Stimulated activated CD8-positive, alpha-beta memory T cell treated with anti-CD3 and anti-CD28 coated beads, Interleukin-15, amount 100 ng/mL, for 1 hour (primary cell): ENCODE measurements at places on chromosomes 16 and 17.

DNA sequence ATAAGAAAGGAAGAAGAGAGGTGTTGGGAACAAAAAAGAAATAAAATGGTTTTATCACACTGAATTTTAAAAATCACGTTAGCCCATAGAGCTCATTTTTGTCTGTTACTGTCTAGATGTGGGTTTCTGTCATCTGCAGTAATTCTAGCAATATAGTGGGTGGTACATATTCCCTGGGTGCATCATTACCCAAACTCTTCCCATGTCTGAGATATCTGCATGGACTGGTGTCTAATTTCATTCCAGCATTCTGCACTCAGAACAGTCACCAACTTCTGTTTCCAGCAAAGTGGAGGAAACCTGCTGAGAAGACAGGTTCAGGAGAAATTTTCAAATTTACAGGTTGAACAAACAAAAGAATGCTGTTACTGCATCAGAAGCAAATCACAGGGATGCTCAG lies 263.8 kb downstream of the CDH11 start:
- DNase-seq = no peak

DNA sequence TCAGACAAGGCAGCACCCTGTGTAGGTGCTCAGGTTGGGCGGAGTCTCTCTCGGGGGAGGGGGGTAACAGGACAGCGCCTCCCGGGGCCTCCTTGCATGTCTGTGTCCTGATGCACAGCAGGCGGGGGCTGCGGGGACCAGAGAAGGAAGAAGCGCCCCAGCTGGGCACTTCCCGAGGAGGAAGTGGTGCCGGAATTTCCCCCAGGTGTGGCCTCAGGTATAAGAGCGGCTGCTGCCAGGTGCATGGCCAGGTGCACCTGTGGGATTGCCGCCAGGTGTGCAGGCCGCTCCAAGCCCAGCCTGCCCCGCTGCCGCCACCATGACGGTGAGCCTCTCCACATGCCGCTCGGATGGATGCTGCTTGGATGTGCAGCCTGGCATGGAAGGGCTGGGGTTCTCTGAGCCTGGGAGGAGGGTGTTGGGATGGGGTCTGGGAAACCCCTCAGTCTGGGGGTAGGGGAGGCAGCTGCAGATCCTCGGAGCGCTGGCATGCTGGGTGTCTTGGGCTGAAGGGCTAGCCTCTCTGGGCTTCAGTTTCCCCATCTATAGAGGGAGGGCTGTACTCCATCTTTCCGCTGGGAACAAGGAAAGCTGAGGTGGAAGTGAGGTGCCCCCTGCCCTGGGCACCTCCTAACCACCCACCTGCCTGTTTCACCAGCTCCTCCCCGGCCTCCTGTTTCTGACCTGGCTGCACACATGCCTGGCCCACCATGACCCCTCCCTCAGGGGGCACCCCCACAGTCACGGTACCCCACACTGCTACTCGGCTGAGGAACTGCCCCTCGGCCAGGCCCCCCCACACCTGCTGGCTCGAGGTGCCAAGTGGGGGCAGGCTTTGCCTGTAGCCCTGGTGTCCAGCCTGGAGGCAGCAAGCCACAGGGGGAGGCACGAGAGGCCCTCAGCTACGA lies at the start of gene IL17C:
IL17C (plus strand) TSS at position 250 of the 908 bp plus-strand sequence; CDS start at position 320, 70 bp downstream.
- no peak for DNase-seq

- no peak for DNase-seq
Measured at GRCh38 chr17:79777120-79777893, 641 bp upstream of the CBX2 start.

- no peak for DNase-seq
Measured at GRCh38 chr17:50347117-50347893, 1.4 kb downstream of the XYLT2 start.

- no peak for DNase-seq
Measured at GRCh38 chr17:10754109-10754508, 24.3 kb upstream of the TMEM220 start.

- DNase-seq = peak; percentile 32
Measured at GRCh38 chr17:29760279-29761039, 137.7 kb upstream of the CORO6 start.

GRCh38 chr16:58160855-58161254 lies 31.7 kb upstream of the CFAP20 start:
- no peak for DNase-seq

DNA sequence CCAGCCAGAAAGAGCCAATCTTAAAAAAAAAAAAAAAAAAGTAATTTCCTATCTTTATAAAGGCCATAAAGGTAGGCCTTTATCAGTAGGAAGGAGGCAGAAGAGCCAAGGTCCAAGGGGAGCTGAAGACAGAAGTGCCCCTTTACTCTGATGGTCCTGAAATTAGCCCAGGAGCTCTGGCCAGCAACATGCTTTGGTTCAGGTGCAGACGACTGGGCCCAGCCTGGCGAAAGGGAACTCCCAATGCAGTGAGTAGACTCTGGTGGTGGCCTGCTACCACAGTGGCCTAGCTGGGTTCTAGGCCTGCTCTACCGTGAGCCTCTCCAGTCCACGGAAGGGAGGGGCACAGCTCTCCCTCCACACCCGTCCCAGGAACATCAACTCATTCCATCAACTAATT lies 23.1 kb upstream of the MEIOB start:
- DNase-seq = no peak

DNA sequence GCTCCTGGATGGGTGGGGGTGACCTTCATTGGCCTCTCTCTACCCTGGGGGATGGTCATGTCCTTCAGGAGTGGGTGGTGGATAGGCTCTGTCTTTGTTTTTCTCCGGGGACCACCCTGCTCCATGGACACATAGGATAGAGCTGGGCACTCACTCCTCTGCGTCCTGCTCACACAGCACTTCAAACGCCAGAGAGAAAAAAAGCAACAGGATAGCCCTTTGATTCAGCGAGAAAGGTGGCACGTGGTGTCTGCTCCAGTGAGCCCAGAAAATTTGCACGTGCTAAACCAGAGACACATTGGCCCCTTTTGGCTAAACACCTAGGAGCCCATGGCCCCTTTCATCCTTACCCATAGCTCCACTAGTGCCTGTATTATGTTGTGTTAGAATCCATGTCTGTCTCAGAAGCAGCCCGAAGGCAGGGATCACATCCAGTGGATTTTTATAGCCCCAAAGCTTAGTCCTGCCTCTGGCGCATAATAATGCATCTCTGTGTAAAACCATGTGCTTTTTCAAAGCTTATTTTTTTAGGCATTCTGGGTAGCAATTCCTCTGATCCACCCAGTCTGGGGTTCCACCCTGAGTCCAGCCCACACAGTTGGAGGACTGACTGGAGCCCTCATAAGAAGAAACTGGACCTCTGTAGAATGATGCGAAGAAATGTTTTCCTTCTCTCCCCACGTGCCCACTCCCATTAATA lies 90.1 kb downstream of the ASIC2 start:
- no peak for DNase-seq

GRCh38 chr17:19768046-19768782 lies 20.1 kb upstream of the ALDH3A1 start:
- no peak for DNase-seq

- DNase-seq = no peak
Measured at GRCh38 chr17:30922235-30923030, 688 bp downstream of the ADAP2 start.

- no peak for DNase-seq
Measured at GRCh38 chr16:20899477-20900298, 470 bp downstream of the DCUN1D3 start.

GRCh38 chr16:28072087-28072486 lies 8.6 kb upstream of the GSG1L start:
- no peak for DNase-seq

DNA sequence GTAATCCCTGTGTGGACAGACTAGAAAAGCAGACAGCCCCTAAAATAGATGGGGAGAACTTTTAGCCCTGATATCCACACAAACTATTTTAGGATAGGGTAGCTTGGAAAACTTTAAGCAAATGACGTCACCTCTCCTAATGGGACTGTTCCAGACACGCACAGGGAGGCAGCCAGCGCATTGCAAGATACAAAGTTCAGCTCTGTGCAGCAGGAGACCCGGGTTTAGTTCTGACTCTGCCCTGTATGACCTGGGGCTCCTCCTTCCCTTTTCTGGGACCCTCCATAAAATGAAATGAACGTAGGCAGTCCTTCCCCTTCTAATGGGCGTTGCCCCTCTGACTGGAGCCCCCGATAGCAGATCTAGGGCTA lies 6.3 kb downstream of the ZNF689 start:
- no peak for DNase-seq

DNA sequence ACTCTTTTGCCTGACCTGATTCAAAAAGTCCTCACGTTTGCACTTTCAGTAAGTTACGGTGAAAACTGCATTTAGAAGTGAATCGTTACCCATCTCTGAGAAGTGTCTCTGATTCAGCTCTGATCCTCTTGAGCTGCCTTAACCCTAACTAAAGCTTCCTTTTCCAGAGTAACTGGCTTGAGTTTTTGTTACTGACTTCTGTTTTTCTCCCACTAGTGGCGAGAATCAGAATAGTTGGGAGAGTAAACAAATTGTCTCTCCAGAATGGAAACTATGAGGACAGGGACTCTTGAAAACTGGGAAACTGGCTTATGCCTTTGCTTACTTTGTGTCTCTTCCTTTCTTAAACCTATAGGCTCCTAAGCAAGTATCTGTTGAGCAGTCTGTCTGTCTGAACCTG lies 31.3 kb upstream of the KPNB1 start:
- DNase-seq = no peak

DNA sequence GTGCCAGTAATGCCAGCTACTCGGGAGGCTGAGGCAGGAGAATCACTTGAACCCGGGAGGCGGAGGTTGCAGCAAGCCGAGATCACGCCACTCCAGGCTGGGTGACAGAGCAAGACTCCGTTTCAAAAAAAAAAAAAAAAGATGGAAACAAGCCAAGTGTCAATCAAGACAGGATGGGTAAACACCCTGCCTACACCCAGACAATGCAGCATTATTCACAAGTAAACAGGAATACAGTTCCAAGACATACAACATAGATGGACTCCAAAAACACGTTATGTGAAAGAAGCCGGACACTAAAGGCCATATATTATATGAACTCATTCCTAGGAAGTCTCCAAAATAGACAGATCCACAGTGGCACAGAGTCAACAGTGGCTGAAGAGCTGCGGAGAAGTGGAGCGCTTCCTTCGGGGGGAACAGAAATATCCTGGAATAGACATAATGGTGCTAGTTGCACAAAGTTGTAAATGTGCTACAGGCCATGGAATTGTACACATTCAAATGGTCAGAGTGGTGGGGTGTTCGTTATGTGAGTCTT lies 33.9 kb downstream of the ANKRD11 start:
- no peak for DNase-seq

DNA sequence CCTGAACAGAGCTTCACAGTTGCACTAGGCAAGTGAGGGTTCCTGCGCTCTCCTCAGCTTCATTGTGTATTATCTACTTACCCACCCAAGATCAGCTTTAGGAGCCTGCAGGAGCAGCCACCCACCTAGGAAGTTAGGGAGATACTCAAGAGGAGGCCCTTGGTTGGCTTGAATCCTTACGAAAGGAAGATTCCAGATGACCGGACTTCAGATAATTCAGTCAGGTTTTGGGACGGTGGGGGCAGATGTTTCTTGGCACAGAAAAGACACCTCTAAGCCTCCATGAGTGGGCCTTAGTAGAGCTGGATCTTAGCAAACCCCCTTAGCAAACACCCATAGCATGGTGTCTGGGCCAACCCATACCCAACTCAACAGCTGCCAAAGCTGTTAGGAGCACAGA lies 2.4 kb upstream of the CBFB start:
- no peak for DNase-seq

GRCh38 chr17:12553625-12554024 lies 112.1 kb upstream of the MYOCD start:
- no peak for DNase-seq

DNA sequence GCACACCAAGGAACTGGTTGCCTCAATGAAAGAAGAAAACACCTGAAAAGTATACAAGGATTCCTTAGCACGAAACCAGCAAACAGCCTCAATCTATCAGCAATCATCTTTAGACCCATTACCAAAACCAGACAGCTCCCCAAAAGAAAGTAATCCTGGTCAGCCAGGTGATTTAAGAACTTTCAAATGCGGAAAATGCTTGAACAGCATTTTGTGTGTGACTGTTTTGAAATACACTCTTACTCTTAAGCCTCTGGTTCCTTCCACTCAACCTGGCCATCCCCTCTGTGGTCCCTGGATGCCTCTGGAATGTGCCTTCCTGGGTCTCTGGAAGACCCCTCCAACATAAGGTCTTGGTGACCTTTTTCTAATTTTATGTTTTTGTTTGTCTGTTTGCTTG lies 70.5 kb upstream of the NOG start:
- no peak for DNase-seq

DNA sequence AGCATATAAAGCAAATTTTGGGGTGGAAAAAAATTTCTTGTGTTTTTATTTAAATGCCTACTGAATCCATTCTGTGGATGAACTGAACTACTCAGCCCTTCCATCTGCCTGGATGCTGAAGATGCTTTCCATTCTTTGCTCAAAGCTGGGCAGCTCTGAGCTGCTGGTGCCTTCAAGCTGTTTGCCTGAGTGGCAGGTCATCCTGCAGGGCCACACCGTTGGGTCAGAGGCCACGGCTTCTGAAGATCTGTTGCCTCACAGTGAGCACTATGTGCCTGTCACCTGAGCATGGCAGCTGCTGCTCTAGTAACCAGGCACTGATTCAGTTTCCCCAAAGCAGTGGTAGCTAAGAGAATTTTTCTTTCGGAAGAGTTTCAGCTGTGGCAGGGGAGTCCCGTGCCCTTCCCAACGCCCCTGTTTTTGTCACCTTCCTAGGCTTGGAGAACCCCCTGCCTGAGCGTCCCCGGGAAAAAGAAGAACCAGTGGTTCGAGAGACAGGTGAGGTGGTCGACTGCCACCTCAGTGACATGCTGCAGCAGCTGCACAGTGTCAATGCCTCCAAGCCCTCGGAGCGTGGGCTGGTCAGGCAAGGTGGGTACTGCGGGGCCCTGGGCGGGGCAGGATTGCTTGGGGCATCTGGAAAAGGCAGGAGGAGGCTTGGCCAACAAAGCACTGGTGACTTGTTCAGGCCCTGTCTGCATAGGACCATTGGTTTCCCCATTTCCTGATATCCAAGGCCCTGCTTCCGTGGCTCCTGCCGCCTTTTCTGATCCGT lies 8.5 kb downstream of the PLK1 start:
- no peak for DNase-seq

- no peak for DNase-seq
Measured at GRCh38 chr16:77912617-77913016, 109.7 kb upstream of the CLEC3A start.
